ENCODE measurements at places on chromosomes 2 and 18. TPM values are rescaled to one million over a fixed set of nuclear protein-coding genes. Genes with fewer than 3 reads are reported as not detected.

The ZC3H15 gene
- total RNA-seq: 70.8 TPM

The EFHD1 gene
- 0.86 TPM for total RNA-seq

The HOXD10 gene
- not detected for total RNA-seq

The ACVR1C gene
- total RNA-seq: 1.8 TPM

The SNORC gene
- 1.2 TPM for total RNA-seq

The GCG gene
- not detected for total RNA-seq

Data from T-helper 1 cell treated with Interleukin-12 subunit alpha and Interleukin-12 subunit beta and Interleukin-4 antibody, amounts not matched to agents 30 ng/mL and 1 ng/mL, for 36 hours (primary cell).